ENCODE measurements at places on chromosomes 2 and 18.

- DNase-seq, result no peak
These were observed 98.5 kb downstream of the SMAD7 start for GRCh38 chr18:48852292-48852691.

- no peak for DNase-seq
These were observed 464 bp downstream of the CYBRD1 start for GRCh38 chr2:171522788-171523087.

DNA sequence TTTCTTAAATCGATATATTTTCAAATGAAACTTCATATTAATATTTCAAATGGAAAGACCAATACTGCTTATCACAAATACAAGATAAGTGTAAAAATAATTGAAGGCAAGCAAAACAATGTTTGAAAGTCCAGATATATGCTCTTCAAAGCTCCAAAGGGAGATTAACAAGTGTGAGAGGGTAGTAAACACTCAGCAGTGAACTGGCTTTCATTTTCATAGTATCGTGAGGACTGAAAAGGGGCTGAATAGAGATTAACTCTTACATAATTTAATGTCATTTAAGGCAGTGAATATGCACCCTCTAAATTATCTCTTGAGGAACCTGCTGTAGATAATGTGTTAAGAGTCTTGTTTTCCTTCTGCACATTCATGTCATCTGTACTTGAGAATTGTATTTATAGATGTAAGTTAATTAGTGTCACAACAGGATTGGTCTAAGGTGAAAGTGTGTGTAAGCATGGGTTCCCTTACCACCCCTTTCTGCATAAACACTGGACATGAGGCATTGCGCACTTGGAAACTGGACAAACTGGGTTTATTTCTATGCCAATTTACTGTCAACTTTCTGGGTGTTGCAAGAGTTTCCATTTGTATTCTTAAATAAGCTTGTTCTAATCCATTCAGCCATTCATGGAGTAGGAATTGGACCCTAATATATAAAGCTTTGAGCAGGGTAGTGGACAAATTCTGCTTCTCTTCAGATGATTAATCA lies 76.7 kb upstream of the SESTD1 start:
- no peak for DNase-seq

DNA sequence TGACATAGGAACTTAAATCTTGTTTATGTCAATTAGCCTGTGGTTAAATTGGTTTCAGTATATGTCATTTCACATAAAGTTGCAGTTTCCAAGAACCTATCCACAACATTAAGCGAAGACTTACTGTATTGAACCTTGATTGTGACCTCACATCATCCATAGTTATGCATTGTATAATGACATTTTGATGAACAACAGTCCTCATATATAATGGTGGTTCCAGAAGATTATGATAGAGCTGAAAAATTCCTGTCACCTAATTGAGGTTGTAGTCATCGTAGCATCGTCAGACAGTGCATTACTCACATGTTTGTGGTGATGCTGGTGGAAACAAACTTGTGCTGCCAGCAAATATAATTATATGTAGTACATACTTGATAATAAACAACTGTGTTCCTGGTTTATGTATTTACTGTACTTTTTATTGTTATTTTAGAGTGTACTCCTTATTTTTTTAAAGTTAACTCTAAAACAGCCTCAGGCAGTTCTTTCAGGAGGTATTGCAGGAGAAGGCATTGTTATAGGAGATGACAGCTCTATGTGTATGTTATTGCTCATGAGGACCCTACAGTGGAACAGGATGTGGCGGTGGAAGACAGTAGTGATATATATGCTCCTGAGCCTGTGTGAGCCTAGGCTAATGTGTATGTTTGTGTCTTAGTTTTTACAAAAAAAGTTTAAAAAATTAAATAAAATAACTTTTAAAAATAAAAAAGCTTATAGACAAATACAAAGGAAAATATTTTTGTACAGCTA lies 56.6 kb downstream of the UBE2E3 start:
- no peak for DNase-seq

DNA sequence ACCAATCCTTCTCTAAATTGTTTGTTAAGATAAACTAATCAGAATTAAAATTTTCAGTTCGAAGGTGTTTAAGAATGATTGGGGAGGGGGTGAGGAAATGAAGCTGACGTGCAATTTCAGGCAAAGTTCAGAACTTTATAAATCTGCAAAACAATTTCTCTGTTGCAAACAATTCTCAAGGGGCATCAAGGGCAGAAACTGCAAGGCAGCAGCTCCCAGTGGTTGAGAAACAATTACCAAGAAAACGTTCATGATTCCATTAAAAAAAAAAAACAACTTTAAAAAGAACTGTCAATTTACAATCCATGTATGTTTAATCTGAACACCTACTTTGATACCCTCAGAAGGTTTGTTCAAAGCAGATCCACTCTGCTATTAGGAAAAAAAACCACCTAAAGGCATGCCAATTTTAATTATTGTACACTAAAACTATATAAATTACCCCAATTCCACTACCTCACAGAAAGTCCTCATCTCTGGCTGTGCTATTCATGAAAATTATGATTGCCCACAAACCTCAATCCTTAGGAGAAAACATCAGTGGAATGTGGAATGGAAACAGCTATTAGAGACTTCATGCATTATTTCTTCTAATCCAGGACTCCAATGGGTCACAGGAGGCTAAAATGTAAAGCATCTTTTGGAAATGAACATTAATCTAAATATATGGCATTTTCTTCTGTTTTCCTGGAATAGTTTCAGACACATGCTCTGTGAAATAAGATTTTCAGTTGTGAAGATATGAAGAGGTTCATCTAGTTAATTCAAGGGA lies 119.9 kb upstream of the ACVR1C start:
- no peak for DNase-seq

- no peak for DNase-seq
These were observed 728.1 kb upstream of the SOX11 start for GRCh38 chr2:4964001-4964540.

- no peak for DNase-seq
These were observed 71.4 kb upstream of the TANK start for GRCh38 chr2:161088658-161089350.

GRCh38 chr2:112829961-112830681 lies 6.5 kb downstream of the IL1B start:
- no peak for DNase-seq

DNA sequence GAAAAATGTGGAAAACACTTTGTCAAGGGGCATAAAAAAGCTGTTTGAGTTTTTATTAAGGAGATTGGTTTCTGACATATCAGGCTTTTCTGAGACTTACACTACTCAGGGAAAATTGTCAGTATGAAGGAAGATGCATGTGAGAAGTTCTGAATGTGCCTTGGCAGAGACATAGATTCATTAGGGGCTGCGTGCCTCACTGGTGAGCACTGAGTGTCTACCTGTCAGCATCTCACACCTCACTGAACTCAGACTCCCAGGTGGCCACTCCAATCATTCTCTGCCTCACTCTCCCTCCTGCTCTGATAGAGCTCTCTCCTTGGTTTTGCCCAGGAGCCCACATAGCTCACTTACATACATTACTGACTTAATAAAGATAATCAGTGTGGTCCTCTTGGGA lies 372.6 kb downstream of the LRRTM4 start:
- DNase-seq, result no peak

DNA sequence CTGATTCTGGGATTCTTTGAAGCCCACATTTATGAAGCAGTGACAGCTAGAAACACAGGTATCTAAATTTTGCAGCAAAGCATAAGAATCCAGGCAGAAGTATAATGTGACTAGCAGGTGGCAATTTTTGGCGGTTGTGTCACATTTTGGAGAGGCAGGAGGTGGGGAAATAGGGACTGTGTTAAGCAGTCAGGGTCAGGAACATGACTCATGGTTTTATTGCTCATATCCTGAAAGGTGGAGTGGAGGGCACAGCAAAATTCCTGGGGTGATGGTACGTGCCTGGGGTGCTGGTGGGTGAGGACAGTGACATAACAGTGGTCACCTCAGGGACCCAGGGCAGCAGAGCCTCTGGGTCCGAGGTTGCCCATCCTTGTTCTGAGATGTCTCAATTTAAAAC lies 63.5 kb upstream of the TTN start:
- DNase-seq, result no peak

DNA sequence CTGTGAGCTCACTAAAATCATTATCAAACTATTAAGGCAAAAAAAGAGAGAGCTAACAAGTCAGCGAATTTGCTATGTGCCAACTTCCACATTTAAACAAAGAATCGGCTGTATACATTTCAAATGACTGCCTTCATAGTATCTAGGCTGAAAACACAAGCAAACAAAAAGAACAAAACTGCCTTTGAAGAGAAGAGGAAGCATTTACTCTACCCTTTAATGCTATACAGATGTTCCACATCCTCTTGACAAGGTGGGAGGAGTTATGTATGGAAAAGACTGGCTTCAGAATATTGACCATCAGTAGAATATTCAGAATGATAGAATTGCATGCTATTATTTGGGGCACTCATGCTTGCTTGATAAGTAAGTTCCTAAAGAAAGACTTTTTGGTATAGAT lies 741.7 kb downstream of the PLCL1 start:
- no peak for DNase-seq

GRCh38 chr2:74756356-74756890 lies 77.5 kb upstream of the HK2 start:
- no peak for DNase-seq

DNA sequence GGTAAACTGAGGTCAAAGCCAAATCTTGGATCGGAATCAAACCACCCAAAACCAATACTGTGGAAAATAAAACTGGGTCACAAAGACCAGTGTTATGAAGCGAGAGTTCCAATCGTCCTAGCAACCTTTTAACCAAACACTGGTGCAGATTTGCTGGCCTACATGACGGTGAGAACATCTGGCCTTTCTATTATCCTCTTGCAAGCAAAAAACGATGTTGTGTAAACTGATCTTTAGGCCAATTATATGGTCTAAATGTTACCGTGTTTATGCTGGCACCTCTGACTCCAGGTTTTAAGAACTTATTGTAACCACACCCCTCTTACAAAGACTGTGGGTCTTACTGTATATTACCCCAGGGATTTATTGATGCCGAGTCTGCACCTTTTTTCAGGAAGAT lies 145.9 kb downstream of the GFPT1 start:
- no peak for DNase-seq

- DNase-seq, result peak; percentile 58
These were observed 84.1 kb upstream of the POMC start for GRCh38 chr2:25252291-25253152.

DNA sequence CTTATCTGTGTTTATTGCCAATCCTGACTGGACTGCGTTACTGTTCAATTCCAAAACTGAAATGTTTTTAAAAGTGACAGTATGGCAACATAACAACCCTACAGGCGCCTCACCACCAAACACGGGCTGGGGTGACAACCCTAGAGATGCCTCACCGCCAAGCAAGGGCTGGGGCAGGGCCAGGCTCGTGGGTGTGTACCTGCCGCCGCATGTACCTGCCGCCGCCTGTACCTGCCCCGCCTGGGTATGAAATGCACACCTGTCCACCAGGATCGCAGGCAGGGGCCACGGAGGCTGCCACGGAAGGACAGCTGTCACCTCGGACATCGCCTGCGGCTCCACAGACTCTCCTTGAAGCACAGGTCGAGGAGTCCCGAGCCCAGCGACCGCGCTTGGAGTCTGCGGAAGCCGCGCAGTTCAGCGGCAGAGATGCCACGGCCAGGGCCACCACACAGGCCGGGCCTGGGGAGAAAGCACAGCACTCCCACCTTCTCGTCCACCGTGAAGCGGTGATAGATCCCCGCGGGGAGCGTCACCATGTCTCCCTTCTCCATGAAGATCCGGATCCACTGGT lies 18.9 kb downstream of the ADI1 start:
- DNase-seq, result no peak

- DNase-seq, result no peak
These were observed 1611.9 kb upstream of the ZEB2 start for GRCh38 chr2:146131785-146132184.

GRCh38 chr2:175684466-175684865 lies 317.6 kb downstream of the LNPK start:
- DNase-seq, result no peak

DNA sequence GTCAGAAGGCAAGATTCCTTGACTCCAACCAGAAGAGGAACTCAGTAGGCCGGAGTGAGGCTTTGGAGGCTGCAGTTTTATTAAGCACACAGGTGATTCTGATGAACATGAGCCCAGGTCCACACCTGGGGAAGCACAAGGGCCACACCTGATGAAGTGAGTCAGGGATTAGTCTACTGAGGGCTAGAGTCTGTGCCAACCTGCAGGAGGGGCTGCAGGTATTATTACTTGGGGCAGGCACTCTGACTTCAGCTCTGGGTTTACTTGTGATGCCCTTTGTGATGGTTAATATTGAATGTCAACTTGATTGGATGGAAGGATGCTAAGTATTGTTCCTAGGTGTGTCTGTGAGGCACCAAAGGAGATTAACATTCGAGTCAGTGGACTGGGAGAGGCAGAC lies 75.2 kb upstream of the ZCCHC2 start:
- no peak for DNase-seq

DNA sequence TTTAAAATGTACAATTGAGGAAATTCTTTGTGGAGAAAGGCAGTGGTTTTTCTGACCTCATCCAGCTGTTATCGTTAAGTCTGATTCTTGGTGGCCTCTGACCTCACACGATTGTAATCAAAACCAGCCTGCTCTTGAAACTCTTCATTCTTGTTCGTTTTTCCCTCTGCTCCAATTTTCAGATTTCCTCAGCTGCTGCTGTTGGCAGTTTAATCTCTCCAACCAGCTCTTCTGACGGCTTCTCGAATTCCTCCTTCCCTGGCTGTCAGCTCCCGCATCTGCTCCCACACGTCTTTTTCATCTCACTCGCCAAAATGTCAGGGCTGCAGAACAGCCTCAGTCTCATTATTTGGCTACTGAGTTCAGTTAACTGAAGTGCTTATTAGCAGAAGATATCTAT lies 136.1 kb downstream of the DCDC2C start:
- DNase-seq, result no peak

Data from activated T-cell treated with anti-CD3 and anti-CD28 coated beads, Interleukin-2, amount 50 U/mL, for 48 hours (primary cell).